HCT116 (cell line): ENCODE measurements at places on chromosomes 11 and 22. TPM values are rescaled to one million over a fixed set of nuclear protein-coding genes. Genes with fewer than 3 reads are reported as not detected.

DNA sequence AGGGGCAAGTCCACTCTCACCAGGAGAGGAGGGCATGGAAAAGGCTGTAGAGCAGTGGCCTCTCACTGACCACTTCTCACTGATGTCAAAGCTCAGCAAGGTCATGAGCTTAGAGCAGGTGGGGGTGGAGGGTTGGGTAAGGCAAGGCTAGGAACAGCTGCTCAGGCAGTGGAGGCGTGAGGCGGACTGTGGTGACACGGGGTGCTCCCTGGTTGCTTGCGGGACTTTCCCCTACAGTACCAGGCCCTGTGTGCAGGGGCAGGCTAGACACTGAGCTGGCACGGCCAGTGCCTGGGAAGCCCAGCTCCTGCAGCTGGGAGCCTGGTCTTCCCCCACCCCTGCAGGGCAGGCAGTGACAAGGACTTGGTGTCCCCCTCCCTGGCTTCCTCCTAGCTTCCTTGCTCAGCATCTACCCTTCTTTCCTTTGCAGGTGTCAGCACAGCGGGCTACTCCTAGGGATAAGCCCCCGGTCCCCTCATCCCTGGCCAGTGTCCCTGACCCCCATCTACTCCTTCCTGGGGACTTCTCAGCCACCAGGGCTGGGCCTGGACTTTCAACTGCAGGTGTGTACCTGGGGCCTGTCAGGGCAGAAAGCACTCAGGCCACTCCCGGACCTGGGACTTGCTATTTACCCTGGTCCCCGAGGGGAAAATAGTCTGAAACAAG, 45.6 kb downstream of the PISD start:
- peaks cover 7% of the 10 kb centered on the region; the same call in 1 of the 2 replicates for H3K36me3 ChIP-seq
- H3K27me3 ChIP-seq: no peaks in the 10 kb centered on the region
- H3K4me1 ChIP-seq: no peaks in the 10 kb centered on the region

- no peak for DNase-seq
- no peak overlapping the region for H3K4me3 ChIP-seq
- H3K27me3 ChIP-seq: no peaks in the 10 kb centered on the region
These were observed 54.8 kb upstream of the PRSS23 start for GRCh38 chr11:86745571-86745970.

GRCh38 chr22:44179989-44180705, 578 bp upstream of the PARVG start:
- peaks cover 3% of the 10 kb centered on the region; the same call in 1 of the 2 replicates for H3K27me3 ChIP-seq
- no peak overlapping the region for H3K4me3 ChIP-seq
- no peak overlapping the region for H3K27ac ChIP-seq
- H3K36me3 ChIP-seq: no peaks in the 10 kb centered on the region

DNA sequence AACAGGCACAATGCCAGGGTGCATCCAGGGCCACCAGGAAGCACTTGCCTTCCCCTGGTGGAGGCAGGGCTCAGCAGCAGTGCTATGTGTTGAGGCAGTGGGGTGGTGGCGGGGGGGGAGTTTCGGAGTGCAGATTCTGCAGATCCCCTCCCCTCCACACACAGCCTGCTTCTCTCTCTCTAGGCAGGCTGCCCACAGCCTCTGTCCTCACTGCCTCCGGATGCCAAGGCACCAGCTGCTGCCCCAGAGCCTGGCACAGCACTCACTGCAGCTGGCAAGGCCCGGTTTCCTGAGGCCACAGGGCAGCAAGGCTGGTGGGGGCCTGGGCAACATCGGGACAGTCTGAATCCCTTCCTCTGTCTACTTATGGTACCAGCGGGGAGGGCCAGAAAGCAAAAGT, 35.8 kb downstream of the NRXN2 start:
- H3K27me3 ChIP-seq: no peaks in the 10 kb centered on the region
- no peaks in the 10 kb centered on the region for H3K4me1 ChIP-seq
- no peak overlapping the region for H3K4me3 ChIP-seq
- H3K36me3 ChIP-seq: no peaks in the 10 kb centered on the region

The PDE2A gene
- 7.6 TPM for total RNA-seq

The MMP27 gene
- not detected for total RNA-seq

The ANO5 gene
- 1.1 TPM for total RNA-seq

The LUZP2 gene
- total RNA-seq: not detected

DNA sequence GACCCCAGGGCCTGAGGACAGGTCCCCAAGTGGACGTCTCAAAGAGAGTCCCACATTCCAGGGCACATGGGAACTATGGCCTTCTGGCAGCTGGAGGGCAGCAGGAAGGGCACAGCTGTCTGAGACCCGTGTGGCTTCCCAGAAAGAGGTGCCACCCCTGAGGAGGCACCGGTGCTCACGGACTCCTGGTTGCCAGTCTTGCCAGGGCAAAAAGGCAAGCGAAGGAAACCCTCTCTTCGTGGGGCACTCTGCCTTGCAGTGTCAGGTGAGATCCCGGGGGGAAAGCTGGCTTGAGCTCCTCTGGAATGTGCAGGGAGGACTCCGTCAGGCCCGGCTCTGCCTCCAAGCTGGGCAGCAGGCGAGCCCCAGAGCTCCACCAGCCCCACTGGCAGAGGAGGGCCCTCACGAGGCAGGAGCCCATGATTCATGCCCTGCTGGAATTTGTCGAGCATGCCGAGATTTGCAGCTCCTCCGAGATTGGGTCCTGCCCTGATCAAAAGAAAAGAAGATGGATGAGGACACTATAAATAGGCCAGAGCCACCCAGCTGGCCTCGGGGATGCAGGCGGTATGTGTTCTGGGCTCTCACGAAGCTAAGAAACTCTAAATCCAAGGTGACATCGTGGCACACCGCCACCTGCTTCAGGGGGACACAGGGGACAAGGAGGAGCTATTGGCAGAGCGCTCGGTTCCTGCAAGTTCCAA, 9.9 kb upstream of the CELSR1 start:
- no peak overlapping the region for H3K4me3 ChIP-seq
- no peak for DNase-seq
- no peaks in the 10 kb centered on the region for H3K27me3 ChIP-seq
- no peak overlapping the region for H3K27ac ChIP-seq
- H3K36me3 ChIP-seq: no peaks in the 10 kb centered on the region
- peaks cover 15% of the 10 kb centered on the region for H3K4me1 ChIP-seq

GRCh38 chr22:37633089-37633624, 6.3 kb upstream of the SH3BP1 start:
- no peak for DNase-seq
- H3K4me3 ChIP-seq: no peak overlapping the region
- no peak overlapping the region for H3K27ac ChIP-seq
- no peaks in the 10 kb centered on the region; the same call in 1 of the 2 replicates for H3K36me3 ChIP-seq

The ACRV1 gene
- not detected for total RNA-seq

The OSBP gene
- 43.8 TPM for total RNA-seq

- H3K27ac ChIP-seq: no peak overlapping the region
- H3K4me3 ChIP-seq: no peak overlapping the region
- H3K4me1 ChIP-seq: no peaks in the 10 kb centered on the region
- DNase-seq: no peak
These were observed 8.5 kb downstream of the DCHS1 start for GRCh38 chr11:6646918-6647679.

- H3K36me3 ChIP-seq: no peaks in the 10 kb centered on the region
These were observed 46.2 kb upstream of the CSTF3 start for GRCh38 chr11:33207408-33207985.

The TIMP3 gene
- 2.2 TPM for total RNA-seq

DNA sequence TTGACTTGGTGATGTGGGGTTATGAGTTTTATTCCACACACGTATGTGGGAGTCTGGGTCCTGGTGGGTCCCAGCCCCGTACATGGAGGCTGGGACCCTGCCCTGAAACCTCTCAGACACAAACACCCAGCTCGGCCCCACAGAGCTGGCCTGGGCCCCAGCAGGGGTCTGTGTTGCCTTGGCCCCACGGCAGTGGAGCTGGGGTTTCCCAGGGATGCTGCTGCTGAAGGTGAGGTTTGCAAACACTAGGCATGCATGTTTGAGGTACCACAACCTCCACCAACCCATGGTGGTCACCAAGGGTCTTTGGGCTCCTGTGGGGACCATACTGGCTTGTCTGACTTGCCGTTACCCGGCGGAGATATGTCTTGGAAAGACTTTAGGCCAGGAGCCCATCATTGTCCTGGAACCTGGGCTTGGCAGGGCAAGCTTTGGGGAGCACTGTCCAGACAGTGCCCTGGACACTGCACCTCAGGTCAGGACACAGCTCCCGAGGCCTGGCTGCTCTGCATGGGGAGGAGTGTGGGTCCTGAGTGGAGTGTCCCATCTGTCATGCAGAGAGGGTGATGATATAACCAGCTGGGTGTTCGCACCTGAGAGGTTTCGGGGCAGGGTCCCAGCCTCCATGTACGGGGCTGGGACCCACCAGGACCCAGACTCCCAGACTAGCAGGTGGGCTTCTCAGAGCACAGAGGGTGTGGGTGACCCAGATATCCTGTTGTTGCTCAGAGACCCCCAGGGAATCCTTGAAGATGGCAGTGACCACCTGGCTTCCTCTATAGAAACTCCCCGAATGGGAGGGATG, 63.3 kb downstream of the KCNQ1 start:
- H3K4me3 ChIP-seq: no peak overlapping the region
- DNase-seq: no peak
- H3K4me1 ChIP-seq: no peaks in the 10 kb centered on the region
- no peak overlapping the region for H3K27ac ChIP-seq
- H3K36me3 ChIP-seq: no peaks in the 10 kb centered on the region

GRCh38 chr11:9037046-9037780, 33.4 kb upstream of the NRIP3 start:
- no peaks in the 10 kb centered on the region for H3K4me1 ChIP-seq
- H3K27me3 ChIP-seq: no peaks in the 10 kb centered on the region
- no peak for DNase-seq

The MISFA gene
- total RNA-seq: 3.2 TPM

The MUC2 gene
- total RNA-seq: 0.47 TPM

- no peaks in the 10 kb centered on the region for H3K4me1 ChIP-seq
- H3K36me3 ChIP-seq: no peaks in the 10 kb centered on the region
- no peak overlapping the region for H3K27ac ChIP-seq
- H3K4me3 ChIP-seq: no peak overlapping the region
- no peak for DNase-seq
These were observed 50.2 kb upstream of the SPATA19 start for GRCh38 chr11:133895551-133895950.

DNA sequence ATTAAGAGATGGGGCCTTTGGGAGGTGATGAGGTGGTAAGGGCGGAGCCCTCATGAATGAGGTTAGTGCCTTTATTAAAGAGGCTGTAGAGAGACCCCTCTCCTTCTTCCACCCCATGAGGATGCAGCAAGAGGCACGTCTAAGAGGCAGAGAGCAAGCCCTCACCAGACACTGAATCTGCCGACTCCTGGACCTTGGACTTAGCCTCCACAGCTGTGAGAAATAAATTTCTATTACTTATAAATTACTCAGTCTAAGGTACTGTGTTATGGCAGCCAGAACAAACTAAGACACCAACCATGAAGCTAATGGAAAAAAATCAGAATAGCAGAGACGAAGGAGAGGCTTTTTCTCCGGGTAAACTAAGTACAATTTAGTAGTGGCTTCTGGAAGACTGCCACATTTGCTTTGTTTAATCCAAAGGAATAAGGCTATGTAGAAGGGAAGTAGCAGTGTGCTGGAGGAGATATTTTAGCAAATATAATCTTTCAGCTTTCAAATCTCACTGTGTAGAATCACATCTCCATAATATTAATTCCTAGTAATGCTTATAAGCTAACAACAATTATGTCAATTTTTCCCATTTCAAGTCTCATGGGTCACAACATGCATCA, 12.3 kb upstream of the SIK2 start:
- no peaks in the 10 kb centered on the region for H3K4me1 ChIP-seq
- no peak for DNase-seq
- no peaks in the 10 kb centered on the region for H3K27me3 ChIP-seq
- no peak overlapping the region for H3K4me3 ChIP-seq

DNA sequence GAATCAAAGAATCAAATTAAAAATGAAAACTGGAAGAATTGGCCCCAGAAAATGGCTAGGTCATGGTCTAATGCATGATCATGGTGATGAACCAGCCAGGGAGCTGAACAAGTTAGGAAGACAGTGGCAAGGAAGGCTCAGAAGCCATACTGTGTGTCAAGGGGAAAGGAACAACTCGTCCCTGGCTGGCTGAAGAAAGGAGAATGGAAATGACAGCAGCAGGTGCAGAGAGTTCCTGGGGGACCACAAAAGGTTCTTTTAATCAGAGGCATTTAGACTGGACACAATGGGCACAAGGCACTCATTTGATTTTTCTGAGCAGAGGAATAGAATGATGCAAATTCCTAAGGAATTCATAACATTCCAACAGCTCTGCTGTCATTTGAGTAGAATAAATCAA, 209.9 kb downstream of the LARGE1 start:
- H3K36me3 ChIP-seq: no peaks in the 10 kb centered on the region
- H3K27me3 ChIP-seq: no peaks in the 10 kb centered on the region
- H3K27ac ChIP-seq: no peak overlapping the region
- no peak overlapping the region for H3K4me3 ChIP-seq
- no peaks in the 10 kb centered on the region for H3K4me1 ChIP-seq

DNA sequence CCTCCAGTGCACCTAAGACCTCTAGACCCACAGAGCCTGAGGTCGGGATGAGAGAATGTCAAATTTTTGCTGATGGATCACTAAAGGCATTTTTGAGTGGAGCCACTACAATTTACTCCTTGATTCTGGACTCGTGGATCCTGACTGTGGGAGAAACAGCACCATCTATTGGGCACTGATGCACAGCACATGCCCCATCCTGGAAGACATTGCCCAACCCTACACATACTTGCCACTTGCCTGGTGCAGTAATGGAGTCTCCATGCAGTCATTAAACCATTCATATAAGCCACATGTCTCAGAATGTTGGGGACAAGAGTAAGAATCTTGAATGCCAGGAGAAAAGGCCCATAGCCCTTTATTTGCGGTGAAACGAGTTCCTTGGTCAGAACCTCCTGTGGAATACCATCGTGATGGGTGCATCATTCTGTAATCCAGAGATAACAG, 103.9 kb downstream of the GGTLC2 start:
- no peak for DNase-seq
- no peak overlapping the region for H3K27ac ChIP-seq

DNA sequence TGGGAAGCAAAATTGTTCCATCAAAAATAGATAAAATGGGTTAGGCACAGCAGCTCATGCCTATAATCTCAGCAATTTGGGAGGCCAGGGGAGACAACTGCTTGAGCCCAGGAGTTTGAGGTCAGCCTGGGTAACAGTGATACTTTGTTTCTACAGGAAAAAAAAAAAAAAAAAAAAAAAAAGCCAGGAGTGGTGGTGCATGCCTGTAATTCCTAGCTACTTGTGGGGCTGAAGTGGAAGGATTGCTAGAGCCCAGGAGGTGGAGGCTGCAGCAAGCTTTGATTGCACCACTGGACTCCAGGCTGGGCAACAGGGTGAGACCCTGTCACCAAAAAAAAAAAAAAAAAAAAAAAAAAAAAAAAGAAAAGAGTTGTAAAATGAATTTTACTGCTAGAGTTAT, 49.6 kb downstream of the KIF18A start:
- no peaks in the 10 kb centered on the region for H3K27me3 ChIP-seq
- no peak overlapping the region for H3K4me3 ChIP-seq
- peaks cover 22% of the 10 kb centered on the region for H3K36me3 ChIP-seq
- H3K27ac ChIP-seq: peak overlapping the region; percentile 37; the same call in 1 of the 2 replicates

The RAB38 gene
- 15.1 TPM for total RNA-seq

DNA sequence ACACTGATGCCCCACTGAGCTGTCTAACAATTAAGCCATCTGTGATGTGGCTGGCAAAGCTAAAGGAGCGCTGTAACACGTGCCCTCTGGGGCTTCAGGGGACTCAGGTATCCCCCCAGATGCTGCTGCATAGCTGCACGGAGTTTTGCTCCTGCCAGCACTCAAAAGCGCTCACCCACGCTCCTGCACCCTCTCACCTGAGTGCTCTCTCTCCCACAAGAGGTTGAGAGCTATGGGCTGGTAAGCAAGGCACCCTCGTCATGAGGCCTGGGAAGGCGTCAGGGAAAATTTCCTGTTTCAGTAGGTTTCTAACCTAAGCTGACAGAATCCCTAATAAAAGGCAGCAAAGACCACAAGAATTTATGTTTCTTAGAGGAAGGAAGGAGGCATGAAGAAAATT, 850.3 kb downstream of the OPCML start:
- no peaks in the 10 kb centered on the region for H3K27me3 ChIP-seq
- no peaks in the 10 kb centered on the region for H3K4me1 ChIP-seq
- H3K36me3 ChIP-seq: no peaks in the 10 kb centered on the region
- DNase-seq: no peak
